ENCODE measurements at places on chromosomes 16 and 17.

DNA sequence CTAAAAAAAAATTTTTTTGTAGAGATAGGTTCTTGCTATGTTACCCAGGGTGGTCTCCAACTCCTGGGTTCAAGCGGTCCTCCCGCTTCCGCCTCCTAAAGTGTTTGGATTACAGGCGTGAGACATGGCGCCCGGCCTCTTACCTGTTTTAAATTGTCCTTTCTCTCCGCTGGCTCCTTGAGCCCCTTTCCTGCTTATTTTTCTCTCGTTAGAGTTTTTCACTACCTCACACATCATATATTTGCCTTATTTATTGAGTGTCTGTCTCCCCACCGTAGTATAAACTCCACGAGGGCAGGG lies 760 bp upstream of the SEC14L5 start:
- DNase-seq, result no peak
- no peaks in the 10 kb centered on the region for H3K36me3 ChIP-seq
- no peak overlapping the region for H3K4me3 ChIP-seq
- H3K27me3 ChIP-seq, result no peaks in the 10 kb centered on the region
- no peaks in the 10 kb centered on the region for H3K4me1 ChIP-seq

GRCh38 chr17:39555368-39555767 lies 52.4 kb downstream of the NEUROD2 start:
- no peak for DNase-seq
- no peaks in the 10 kb centered on the region for H3K27me3 ChIP-seq
- peaks cover 4% of the 10 kb centered on the region for H3K36me3 ChIP-seq

- DNase-seq, result no peak
- no peaks in the 10 kb centered on the region for H3K36me3 ChIP-seq
- H3K4me3 ChIP-seq, result no peak overlapping the region
- H3K27me3 ChIP-seq, result no peaks in the 10 kb centered on the region
These were observed 113.1 kb downstream of the ZFHX3 start for GRCh38 chr16:72934636-72935403.

GRCh38 chr17:36978810-36979564 lies 30.2 kb downstream of the AATF start:
- H3K36me3 ChIP-seq, result no peaks in the 10 kb centered on the region
- H3K27me3 ChIP-seq, result no peaks in the 10 kb centered on the region
- no peak overlapping the region for H3K27ac ChIP-seq
- DNase-seq, result no peak

DNA sequence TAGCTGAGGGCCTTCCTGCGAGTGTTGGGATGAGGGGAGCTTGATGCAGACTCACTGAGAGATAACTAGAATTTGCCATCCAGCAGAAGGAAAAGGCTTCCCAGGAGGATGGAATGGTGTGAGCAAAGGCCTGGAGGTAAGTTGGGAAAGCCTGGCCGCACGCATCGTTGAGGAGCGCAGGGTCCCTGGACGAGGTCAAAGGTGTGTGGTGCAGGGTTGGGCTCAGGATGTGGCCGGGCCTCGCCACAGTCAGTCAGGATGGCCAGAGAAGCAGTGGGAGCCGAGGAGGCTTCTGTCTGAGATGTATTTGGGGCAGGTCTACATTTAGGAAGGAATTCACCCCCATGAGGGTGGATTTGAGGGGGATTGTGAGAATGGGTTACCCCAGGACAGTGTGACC lies 16.4 kb downstream of the DRC3 start:
- no peak overlapping the region for H3K4me3 ChIP-seq
- H3K4me1 ChIP-seq, result no peaks in the 10 kb centered on the region
- DNase-seq, result no peak
- H3K27me3 ChIP-seq, result no peaks in the 10 kb centered on the region
- no peaks in the 10 kb centered on the region for H3K36me3 ChIP-seq
- no peak overlapping the region for H3K27ac ChIP-seq

All from aorta (tissue), 5 donors.